ENCODE measurements at places on chromosomes 12 and 14. TPM values are rescaled to one million over a fixed set of nuclear protein-coding genes. Genes with fewer than 3 reads are reported as not detected.

The CEBPE gene
- total RNA-seq: 0.81 TPM

The MARS1 gene
- total RNA-seq: 81.3 TPM

The TAS2R7 gene
- not detected for total RNA-seq

The ACOT4 gene
- 1.3 TPM for total RNA-seq

The SYCP3 gene
- 0.27 TPM for total RNA-seq

The EML1 gene
- total RNA-seq: under 0.01 TPM

The TMPRSS12 gene
- total RNA-seq: not detected

The TSHR gene
- not detected for total RNA-seq

The LHX5 gene
- total RNA-seq: not detected

The NKX2-1 gene
- not detected for total RNA-seq

The CMKLR1 gene
- 0.27 TPM for total RNA-seq

The PLXNC1 gene
- 49.8 TPM for total RNA-seq

The GSG1 gene
- total RNA-seq: under 0.01 TPM

The KRT73 gene
- 0.27 TPM for total RNA-seq

The FAM90A1 gene
- total RNA-seq: under 0.01 TPM

The AJUBA gene
- 1.9 TPM for total RNA-seq

The POTEM gene
- total RNA-seq: not detected

The DEGS2 gene
- total RNA-seq: 12.4 TPM

The ACOT6 gene
- total RNA-seq: not detected

The DNAL1 gene
- 2.4 TPM for total RNA-seq

The GYS2 gene
- not detected for total RNA-seq

The P2RX2 gene
- not detected for total RNA-seq

The MYG1 gene
- 82.4 TPM for total RNA-seq

The PTPN21 gene
- total RNA-seq: under 0.01 TPM

The TRIM9 gene
- total RNA-seq: 3.2 TPM

The ART4 gene
- total RNA-seq: 0.27 TPM

The CFAP54 gene
- total RNA-seq: 1.1 TPM

The IL22 gene
- total RNA-seq: not detected

The RNASE3 gene
- 3.0 TPM for total RNA-seq

The PLEK2 gene
- not detected for total RNA-seq

The GRIN2B gene
- total RNA-seq: under 0.01 TPM

The AMHR2 gene
- total RNA-seq: 4.6 TPM

The SPRING1 gene
- 7.3 TPM for total RNA-seq

The SLCO1B1 gene
- not detected for total RNA-seq

The CISTR gene
- not detected for total RNA-seq

The KRT79 gene
- total RNA-seq: under 0.01 TPM

The SLC25A29 gene
- 131 TPM for total RNA-seq

The CNTN1 gene
- 0.54 TPM for total RNA-seq

The FGF23 gene
- not detected for total RNA-seq

The PAN2 gene
- total RNA-seq: 61.1 TPM

The AKAP5 gene
- 0.27 TPM for total RNA-seq

The RILPL2 gene
- 9.4 TPM for total RNA-seq

The ATG2B gene
- 16.2 TPM for total RNA-seq

The RFX4 gene
- total RNA-seq: not detected

The KRT3 gene
- not detected for total RNA-seq

The HOXC5 gene
- total RNA-seq: not detected

The OR4E2 gene
- under 0.01 TPM for total RNA-seq

Measured in hematopoietic multipotent progenitor cell (in vitro differentiated cells).